HT1080 (cell line): ENCODE measurements at places on chromosomes 3 and 15.

DNA sequence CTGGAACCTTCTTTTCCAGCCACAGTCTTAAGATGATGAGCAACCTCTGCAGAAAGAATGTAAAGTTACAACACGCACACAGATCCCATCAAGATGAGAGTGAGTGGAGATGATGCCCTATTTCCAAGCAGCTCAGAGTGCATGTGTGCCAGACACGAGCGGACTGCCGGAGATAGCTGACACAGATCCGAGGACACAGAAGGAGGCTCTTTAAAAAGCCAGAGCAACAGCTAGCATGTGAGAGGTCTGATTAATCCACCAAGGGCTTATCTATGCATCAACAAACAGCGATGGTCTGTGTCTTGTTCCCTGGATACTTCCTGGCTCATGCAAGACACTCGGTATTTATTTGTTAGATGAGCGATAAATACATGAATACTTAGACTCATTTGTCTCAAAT is 128.6 kb upstream of the DLG1 start:
- no peak for DNase-seq

DNA sequence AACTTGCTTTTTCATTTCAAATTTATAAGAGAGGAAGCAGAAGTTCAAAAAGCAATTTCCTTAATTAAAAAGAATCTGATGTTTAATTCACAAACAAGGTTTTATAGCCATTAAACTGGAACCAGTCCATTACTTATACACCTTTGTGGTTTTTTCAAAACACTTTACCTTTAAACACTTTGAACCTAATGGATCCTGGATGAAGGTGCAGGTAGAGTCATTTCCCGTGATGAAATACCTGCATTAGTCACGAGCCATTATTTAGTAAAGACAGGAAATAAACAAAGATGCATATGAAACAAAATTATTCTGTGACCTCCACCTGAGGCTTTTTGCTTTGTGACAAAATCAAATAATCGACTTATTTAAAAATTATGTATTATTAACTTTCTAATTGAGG is 341.7 kb upstream of the UBE2E2 start:
- no peak for DNase-seq

GRCh38 chr3:53837331-53837730 is 8.9 kb downstream of the CHDH start:
- DNase-seq, result peak; percentile 14

GRCh38 chr15:80982839-80983238 is 6.8 kb downstream of the MESD start:
- DNase-seq, result no peak

DNA sequence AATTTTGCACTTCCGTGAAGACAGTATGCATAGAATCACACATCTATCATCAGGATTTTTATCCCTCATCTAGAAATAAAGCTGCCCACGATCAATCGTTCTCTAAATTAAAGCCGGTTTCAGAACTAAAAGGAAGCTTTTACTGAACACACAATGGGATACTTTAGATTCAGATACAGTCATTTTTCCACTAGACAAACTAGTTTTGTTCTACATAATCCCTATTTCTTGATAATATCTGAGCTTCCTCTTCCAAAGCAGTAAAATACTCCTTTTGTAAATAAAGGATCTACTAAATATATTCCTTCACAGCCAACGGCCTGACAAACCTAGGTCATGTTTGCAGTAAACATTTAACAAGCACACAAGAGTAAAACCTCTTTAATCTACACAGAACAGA is 2.0 kb upstream of the GANC start:
- no peak for DNase-seq

DNA sequence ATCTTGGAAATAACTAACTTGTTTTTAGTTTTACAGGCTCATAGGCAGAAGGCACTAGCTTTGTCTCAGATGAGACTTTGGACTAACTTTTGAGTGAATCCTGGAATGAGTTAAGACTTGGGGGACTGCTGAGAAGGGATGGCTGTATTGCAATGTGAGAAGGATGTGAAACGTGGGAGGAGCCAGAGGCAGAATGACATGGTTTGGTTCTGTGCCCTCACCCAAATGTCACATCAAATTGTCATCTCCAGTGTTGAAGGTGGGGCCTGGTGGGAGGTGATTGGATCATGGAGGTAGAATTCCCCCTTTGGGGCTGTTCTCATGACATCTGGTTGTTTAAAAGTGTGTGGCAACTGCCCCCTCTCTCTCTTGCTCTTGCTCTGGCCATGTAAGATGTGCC is 28.8 kb upstream of the CCDC50 start:
- no peak for DNase-seq

DNA sequence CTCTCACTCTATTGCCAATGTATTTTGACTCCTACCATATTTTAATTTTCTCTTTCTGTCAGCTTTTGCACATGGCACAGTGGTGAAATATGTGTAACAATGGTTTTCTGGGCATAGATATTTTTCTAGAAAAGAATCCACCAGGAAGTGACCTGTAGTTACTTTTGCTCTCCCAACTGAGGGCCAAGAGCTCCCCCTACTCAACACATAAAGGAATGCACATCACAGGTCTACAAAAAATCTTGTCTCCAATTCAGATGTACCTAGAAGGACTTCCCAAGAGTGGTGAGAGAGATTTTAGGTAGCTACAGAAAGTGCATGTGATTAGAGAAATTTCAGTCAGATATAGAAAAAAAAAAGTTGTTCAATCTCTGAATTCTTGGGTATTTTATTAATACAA is 15.6 kb downstream of the CPA3 start:
- DNase-seq, result peak; percentile 46

- no peak for DNase-seq
Observed at GRCh38 chr3:24709956-24710355, 215.3 kb upstream of the THRB start.

GRCh38 chr15:88563638-88564037 is 17.2 kb upstream of the DET1 start:
- DNase-seq, result peak; percentile 39

GRCh38 chr3:52593103-52593502 is 56.7 kb downstream of the UQCC5 start:
- no peak for DNase-seq

DNA sequence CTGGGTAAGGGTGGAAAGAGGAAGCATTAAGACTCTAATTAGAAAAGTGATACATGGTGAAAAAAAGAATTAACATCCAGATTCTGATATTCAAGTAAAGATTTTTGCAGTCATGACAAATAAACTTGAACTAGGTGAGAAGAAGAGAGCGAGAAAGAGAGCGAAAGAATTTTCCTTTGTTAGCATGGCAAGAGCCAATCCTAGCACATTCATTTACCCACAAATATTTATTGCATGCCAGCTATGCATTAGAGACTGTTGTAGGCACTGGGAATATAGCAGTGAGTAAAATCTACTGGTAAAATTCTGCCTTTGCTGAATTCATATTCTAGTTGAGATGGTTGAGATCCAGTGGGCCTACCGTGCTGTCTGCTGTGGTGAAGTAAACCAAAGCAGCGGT is 177.9 kb upstream of the DPH6 start:
- DNase-seq, result no peak

GRCh38 chr15:48796521-48796920 is 14.3 kb downstream of the CEP152 start:
- no peak for DNase-seq

DNA sequence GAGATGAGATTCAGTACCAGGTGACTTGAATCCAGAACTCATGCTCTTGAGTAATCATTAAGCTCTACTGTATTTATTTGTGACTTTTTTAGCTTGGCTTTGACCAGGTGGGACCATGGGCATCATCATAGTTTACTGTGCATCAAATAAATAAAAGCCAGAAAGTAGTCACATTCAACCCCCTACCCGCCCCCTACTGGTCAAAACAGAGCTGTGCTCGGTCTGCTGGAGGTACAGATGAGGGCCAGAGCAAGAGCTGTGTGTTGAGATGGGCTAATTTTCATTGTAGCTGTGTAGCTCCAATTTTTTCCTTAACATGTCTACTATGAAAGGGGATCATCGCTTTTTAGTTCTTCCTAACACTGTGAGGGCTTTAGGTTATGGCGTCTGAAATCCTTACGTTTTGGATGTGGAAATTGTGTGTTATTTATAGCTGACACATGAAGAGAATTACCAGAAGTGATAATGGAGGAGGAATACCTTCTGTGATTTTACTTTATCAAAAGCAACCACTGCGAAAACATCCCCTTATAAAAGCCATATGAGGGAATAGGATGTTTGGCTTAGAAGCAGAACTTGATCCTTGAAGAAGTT is 375.1 kb downstream of the PTPRG start:
- peak; percentile 42 for DNase-seq

DNA sequence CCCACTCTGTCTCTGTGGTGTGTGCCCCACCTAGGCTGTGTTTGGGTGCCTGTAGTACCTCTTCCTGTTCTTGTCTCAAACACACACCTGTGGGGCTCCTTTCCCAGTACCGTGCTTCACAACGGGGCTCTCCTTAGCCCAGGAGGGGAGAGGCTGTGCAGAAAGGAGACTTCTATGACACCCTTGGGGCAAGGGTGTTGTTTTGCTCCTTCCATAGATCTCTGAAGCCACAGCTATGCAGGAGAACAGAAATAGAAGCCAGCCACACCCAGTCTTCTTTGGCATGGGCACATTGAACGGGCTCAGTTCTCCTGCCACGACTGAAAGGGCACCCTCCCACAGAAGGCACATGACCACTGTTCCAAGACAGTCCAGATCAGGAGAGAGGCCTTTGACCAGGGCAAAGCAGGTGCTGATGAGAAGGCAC is 74.3 kb downstream of the LIPC start:
- DNase-seq, result no peak

- no peak for DNase-seq
Observed at GRCh38 chr15:99732124-99732750, 1.0 kb downstream of the LYSMD4 start.

- DNase-seq, result peak; percentile 30
Observed at GRCh38 chr3:105686278-105686897, 182.4 kb downstream of the CBLB start.

GRCh38 chr3:46985588-46985987 is 6.1 kb downstream of the NBEAL2 start:
- DNase-seq, result no peak

GRCh38 chr15:58486062-58486461 is 54.3 kb downstream of the LIPC start:
- no peak for DNase-seq

DNA sequence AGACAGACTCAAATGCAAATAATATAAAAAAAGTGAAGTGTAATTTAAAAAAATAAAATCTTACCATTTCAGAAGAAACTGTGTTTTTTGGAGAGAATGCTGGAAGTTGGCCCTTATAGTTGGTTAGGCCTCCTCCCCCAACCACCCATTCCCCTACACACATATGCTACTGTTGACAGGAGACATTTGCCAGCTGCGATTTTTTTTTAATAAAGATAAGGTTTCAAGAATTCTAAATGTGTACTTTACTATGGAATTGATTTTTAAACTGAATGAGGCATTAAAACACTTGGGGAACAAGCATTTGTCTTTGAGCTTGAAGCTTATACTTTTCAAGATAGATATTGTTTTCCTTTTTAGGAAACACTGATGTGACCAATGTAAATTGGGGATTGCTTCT is 4.4 kb upstream of the SSR3 start:
- DNase-seq, result no peak

- no peak for DNase-seq
Observed at GRCh38 chr3:129389572-129389937, 38.9 kb downstream of the EFCAB12 start.

GRCh38 chr15:58410353-58410752 is 21.4 kb upstream of the LIPC start:
- DNase-seq, result no peak

DNA sequence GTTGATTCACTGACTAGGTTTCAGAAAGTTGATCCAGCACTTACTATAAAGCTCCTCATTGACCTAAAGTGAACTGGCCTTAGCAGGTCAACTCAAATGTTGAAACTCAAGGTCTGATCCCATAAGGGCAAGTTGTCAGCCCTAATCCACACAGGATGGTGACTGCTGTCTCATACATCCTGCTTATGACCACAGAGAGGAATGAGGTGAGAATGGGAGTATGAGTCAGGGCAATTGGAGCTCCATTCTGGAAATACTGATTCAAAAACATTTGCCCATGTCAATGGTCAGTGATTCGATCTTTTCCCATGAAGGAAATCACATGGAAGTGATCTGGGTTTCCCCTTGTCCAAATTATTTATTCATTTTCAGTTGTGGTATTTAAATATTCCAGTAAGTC is 78.7 kb downstream of the ZNF385D start:
- peak; percentile 97 for DNase-seq

DNA sequence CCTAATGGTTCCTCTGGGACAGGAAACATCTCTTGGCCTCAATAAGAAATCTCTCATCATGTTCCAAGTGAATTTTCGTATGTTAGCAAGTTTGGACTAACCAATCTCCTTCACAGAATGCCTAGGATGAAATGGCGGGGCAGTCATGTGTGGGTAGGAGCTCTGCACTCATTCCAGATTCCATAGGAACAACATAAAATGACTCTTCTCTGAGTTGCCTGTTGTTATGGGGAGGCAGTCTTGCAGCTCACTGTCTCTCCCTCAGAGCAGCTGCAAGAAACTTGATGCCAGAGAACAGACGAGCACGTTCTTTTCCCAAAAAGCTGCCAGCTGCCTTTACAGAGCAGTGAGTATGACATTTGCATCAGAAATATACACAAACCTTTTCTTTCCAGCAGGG is 34.1 kb downstream of the SPATA12 start:
- DNase-seq, result no peak

- DNase-seq, result peak; percentile 42
Observed at GRCh38 chr3:52099001-52099401, 42.6 kb upstream of the DUSP7 start.

GRCh38 chr3:58628823-58629562 is 37.6 kb downstream of the FAM3D start:
- peak; percentile 64 for DNase-seq

DNA sequence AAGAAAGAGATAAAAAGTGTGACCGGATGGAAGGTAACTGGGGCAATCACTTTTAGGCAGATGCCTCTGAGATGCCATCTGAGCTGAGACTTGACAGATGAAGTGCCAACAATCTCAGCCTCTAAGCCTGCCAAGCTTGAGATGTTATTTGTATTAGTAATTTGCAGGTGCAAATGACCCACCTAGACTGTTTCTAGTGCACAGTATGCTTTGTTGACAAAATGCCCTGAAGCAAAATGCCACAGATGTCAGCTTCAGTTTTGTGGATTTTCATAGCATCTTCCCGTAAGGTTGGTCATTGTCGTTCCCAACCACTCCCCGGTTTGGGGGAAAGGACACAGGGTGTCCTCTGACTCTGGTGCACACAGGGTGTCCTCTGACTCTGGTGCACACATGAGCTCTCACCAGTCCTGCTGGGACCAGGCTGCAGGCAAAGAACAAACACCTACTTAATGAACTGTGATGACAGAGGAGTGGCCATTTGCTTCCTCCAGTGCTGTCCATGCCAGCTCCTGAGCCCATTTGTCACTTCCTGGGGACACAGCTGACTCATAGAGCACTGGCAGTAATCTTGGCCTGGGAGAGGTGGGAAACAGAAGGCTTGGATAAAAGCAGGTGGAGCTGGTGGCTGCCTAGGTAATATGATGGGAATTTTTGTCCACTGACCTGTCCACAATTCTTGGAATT is 16.7 kb upstream of the PPP1R2 start:
- peak; percentile 47 for DNase-seq

DNA sequence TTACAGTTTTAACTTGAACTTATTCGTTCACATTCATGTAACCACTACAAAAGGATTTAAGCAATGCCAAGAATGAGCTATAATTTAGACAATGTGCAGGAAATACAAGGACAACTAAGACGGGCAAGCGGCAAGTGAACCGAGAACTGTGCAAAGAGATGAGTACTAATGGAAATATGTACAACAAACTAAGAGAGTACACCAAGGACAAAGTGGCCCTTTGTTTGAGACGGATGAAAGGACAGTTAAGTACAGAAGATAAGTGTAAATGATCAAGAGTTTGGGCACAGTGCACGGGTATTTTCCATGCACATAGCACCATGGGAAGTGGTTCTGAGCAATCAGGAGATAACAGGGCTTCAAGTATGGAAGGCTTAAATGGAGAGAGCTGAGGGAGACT is 281.7 kb downstream of the ROBO2 start:
- peak; percentile 23 for DNase-seq
